ENCODE measurements at places on chromosomes 4 and X.
A peak's percentile ranks its signal among the peaks of the same experiment; 100 is the strongest.

- DNase-seq: no peak
Measured at GRCh38 chrX:67718926-67719325, 175.1 kb downstream of the AR start.

DNA sequence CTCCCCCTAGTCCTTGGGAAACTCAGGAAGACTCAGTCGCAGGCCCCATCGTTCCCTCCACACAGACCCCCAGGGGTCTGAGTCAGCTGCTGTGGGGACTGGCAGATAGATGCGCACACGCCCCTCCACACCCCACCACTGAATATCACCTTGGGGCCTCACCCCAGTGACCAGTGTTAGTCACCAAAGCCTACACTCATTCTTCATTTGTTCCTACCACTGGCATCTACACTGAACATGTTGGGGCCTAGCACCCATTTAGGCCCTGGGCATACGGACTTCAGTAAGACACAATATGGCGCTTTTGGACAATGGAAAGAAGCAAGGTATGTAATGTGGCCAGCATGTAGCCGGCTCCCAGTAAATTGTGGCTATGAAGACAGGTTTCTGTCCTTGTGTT is 154.1 kb upstream of the PJA1 start:
- no peak for DNase-seq

DNA sequence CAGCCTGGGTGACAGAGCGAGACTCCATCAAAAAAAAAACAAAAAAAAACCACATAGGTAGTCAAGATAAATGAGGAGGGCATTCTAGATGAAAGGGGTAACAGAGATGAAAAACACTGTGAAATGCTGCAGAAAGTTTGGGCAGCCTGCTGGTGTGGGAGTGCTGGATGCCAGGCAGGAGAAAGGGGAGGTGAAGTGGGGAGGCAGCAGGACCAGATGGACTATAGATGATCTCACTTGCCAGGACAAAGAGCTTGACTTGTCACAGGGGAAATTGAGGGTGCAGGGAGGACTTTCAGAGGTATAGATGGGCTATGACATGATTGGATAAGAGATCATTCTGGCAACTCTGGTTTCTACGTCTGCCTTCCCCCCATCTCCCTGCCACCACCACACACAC is 519.7 kb upstream of the ZFP42 start:
- no peak for DNase-seq

DNA sequence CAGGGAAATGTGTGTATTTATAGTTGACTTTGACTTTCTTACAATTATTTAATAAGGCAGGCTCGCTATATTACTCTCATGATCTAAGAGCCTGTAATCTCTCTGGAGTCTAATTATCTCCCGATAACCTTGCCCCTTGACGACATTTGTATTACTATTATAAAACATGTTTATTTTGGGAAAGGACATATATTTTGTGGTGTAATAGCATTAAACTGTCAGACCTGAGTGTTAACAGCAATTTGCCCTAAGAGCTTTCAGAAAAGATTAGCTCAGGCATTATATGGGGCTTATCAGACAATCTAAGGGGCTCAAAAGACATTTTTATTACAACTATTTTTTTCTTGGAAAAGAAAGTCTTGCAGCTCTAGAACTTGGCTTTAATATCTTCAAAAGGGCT is 427.9 kb upstream of the SLIT2 start:
- peak; percentile 71 for DNase-seq

- DNase-seq: no peak
Measured at GRCh38 chr4:168096407-168096784, 4.1 kb downstream of the ANXA10 start.

GRCh38 chr4:54568184-54568583 is 89.6 kb upstream of the KIT start:
- no peak for DNase-seq

- DNase-seq: no peak
Measured at GRCh38 chr4:2068198-2068470, 9.0 kb downstream of the NAT8L start.

Measured in retinal pigment epithelial cell (primary cell).